Stimulated activated CD8-positive, alpha-beta memory T cell treated with anti-CD3 and anti-CD28 coated beads, Interleukin-7, amount 100 ng/mL, for 1 hour (primary cell): ENCODE measurements at places on chromosomes 3 and 15.

GRCh38 chr3:33430061-33430460 is 10.1 kb downstream of the UBP1 start:
- DNase-seq: no peak

- no peak for DNase-seq
These were observed 280.3 kb downstream of the FEZF2 start for GRCh38 chr3:62093025-62093424.

- DNase-seq: no peak
These were observed 19.6 kb downstream of the HEMK1 start for GRCh38 chr3:50588759-50589433.

- DNase-seq: no peak
These were observed 14.5 kb downstream of the TRIM59 start for GRCh38 chr3:160435095-160435494.
